ENCODE measurements at places on chromosomes 4 and X.

GRCh38 chr4:24794916-24795665 is at the start of gene SOD3:
Gene SOD3 (plus strand): TSS chr4:24795573. CDS start chr4:24799522, 3,949 bp downstream.
- DNase-seq: no peak

DNA sequence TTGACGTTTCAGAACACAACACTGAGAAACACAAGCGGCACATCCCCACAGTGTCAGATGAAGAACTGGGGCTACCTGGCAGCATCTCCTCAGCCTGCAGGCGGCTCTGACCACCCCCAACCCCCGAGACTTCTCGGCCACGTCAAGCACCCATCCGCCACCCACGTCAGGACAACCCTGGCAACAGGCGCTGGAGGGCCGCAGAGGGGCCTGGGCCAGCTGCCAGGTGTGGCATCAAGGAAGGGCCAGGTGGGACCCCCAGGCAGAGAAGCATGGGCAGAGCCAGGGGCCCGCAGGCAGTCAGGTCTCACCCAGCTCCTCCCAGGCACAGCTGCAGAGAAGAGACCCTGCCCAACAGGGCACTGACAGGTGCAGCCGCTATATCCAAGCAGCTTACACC is 22.3 kb downstream of the GAK start:
- DNase-seq: no peak

GRCh38 chr4:134668237-134668636 is 466.6 kb upstream of the PABPC4L start:
- no peak for DNase-seq

DNA sequence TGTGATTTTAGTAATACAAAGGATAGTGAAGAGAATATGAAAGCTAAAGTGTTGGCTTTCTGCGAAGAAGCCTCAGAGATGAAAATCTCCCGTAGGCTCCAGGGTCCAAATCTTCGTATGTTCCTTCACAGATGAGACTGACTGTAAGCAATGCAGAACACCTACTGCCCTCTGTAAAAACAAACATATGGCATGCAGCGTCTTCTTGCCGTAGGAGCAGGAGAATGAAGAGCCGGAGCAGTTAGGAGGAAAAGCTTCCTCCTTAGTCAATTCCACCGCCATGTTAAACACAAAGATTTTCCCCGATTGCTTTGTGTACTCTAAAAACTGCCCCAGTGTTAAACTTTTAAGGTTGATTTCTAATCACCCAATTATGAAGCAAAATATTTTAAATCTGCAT is 22.5 kb downstream of the RWDD4 start:
- no peak for DNase-seq

GRCh38 chr4:125735102-125735501 is 420.3 kb downstream of the FAT4 start:
- DNase-seq: no peak

GRCh38 chrX:135403374-135403773 is 18.4 kb upstream of the SMIM10L2A start:
- DNase-seq: no peak

DNA sequence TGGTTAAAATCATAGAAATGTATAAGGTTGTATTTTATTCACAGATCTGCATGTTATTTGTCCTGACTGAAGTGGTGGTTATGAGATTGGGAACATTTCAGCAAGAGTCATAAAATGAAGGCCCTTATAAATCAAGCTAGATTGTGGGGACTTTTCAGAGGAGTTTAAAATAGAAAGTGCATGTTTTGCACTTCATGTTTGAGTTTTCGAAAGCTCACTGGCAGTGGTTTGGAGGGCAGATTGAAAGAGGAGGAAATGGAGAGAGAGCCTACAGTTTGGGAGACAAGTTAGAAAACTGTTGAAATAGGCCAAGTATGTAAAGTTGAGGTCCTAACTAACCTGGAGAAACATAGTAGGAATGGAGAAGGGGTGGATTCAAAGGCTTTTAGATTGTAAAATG is 124.9 kb downstream of the KDM6A start:
- DNase-seq: no peak

DNA sequence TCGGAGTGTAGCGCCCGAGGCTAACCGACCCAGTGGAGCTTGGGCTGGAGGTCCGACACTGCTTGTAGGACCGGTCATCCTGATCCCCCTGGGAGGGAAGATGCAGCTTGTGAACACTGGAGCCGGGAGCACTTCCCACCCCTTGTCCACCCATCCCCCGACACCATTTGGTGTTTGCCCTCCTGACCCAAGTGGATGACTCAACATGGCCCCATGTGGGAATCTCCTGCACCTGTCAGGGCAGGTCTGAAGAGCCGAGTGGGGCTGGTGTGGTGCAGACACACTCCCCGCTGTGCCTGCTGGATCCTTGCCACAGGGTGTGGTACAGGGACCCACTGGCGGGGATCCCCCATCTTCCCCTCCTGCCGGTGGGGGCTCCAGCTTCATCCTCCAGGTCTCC is 90.0 kb upstream of the AFAP1 start:
- no peak for DNase-seq

- DNase-seq: no peak
Measured at GRCh38 chr4:26425953-26426352, 64.3 kb downstream of the CCKAR start.

DNA sequence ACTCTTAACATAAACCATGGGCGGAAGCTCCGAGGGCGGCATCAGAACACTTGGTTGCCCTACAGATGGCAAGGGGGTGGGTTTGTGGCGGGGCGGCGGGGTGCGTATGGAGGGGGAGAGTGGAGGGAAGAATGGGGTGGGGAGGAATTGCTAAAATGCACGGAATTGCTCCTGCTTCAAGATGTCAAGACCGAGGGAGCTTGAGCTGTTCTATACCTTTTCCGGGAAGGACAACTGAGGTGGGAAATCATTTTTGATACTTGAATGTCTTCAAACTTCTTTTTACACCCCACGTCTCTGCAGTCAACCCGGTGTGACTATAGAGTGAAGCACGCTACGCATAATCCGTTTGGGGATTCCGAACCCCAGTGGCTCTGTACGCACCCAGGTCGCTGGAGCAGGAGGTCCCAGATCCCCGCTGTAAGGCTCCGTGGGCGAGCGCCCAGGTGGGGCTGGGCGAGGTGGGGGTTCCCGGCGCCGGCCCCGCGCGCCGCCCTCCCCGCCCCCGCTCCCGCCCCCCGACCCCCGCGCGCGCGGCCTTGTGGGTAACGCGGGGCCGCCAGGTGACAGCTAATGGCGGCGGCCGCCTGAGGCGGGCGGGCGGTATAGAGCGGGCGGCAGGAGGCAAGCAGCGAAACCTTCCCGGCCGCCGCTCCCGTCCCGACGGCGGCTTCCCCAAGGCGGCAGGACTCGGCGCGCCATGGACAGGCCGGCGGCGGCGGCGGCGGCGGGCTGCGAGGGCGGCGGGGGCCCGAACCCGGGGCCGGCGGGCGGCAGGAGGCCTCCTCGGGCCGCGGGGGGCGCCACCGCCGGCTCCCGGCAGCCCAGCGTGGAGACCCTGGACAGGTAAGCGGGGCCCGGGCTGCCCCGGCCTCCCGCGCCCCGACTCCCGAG is at the start of gene MTMR1:
Gene MTMR1, plus strand, starts transcription at position 566 of the 894 bp plus-strand sequence. Its CDS starts 135 bp downstream, at position 701.
- DNase-seq: no peak

DNA sequence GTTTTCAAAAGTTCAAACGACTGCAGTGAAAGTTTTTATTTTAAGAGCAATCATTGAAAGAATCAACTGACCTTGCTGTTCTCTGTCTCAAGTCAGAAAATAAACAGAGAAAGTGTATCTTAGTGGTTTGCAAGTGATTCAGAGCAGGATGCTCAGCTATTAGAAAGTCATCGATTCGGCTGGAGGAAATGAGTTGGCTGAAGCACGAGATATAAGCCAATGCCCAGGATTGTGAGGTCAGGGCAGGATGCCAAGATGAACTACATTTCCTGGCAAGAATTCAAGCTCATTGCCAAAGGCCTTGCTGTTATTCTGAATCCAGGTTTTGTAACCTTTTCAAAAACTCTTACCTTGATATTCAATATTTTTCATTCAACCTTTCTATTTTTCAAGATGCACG is 541.4 kb upstream of the BOD1L1 start:
- no peak for DNase-seq

- no peak for DNase-seq
Measured at GRCh38 chrX:148574237-148574973, 74.0 kb downstream of the AFF2 start.

DNA sequence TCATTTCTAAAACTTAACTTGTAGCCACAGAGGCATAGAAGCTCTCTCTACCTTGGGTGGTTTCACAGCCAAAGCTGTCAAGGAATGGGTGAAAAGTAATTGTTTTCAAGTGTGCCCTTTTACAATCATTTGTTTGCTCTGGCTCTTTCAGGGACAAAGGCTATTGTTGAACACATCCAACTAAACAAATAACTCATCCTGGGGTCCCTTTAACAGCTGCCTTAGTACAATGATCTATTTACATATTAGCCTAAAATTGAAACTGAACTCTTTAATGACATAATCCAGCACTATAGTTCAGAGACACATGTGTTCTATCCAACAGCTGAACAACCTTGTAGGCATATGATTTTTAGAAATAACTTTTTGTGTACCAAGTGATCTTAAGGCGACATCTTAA is 3.7 kb downstream of the HHIP start:
- DNase-seq: no peak

- DNase-seq: no peak
Measured at GRCh38 chrX:19017271-19017670, 33.4 kb upstream of the PHKA2 start.

- DNase-seq: no peak
Measured at GRCh38 chr4:153438916-153439756, 27.0 kb upstream of the TMEM131L start.

- no peak for DNase-seq
Measured at GRCh38 chr4:53234669-53235068, 131.2 kb downstream of the SCFD2 start.

DNA sequence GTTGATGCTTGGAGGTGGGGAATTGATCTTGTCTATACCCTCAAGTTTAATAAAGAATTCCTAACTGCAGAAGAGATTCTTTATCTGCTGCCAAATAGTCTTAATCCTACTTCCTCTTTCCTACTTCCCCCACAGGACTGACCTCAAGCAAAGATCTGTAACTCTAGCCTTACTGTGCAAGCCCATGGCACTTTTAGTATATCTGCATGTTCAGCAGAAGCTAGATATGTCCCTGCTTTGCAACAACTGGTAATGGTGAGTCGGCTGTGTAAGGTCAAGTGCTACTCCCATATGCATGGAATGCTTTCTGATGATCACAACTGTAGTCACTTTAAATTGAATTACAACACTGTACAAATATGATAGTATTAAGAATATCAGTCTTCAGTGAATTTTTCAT is 26.3 kb upstream of the PDS5A start:
- DNase-seq: no peak

- DNase-seq: no peak
Measured at GRCh38 chr4:2093265-2093664, 34.1 kb downstream of the NAT8L start.

DNA sequence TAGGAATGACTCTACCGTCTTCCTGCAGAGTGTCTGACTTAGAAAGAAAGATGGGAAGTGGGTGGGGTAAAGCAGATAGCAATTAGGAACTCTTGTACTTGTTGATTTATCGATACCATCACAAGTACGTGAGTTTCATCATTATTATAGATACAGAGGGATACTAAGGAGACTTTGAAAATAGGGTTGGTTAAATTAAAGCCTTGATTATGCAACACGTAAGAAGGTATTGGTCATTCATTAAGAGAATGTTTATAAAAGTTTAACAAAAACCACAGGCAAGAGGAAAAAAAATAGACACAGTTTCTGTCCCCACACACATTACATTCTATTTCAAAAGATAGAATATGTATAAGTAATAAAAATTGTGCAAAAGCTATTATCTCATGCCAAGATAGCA is 65.9 kb upstream of the UGT2B7 start:
- no peak for DNase-seq

GRCh38 chr4:98222306-98222705 is 38.9 kb upstream of the RAP1GDS1 start:
- no peak for DNase-seq

DNA sequence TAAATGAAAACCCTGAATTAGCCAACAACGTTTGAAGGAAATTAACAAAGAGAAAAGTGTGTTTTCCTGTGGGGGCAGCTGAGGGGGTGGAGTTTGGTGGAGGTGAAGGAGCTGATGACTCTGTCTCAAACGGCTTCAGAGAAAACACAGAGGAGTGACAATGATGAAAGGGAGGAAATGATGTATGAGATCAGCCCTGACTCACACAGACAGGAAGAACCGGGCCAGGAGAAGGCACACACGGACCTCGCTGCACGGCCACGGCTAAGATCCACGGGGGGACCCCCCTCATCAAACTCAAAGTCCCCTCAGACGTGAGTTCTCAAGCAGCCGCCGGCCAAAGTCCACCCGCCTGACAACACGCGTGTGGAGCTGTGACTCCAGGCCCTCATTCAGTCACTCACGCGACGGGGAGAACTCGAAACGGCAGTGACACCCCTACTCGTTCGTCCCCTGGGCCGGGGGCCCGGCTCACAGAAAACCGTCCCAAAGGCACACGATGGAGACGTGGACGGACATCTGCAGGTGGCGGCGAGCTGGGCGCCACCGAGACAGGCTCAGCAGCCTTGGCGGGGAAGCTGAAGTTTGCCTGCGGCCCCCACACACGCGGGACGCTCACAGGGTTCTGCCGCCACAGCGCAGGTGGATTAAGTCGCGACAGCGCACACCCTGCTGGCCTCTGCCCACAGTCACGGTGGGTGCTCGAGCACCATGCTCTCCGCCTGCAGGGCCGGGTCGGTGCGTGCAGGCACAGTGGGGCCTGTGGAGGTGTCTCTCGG is 28.8 kb downstream of the PPP2R3B start:
- DNase-seq: peak; percentile 26

DNA sequence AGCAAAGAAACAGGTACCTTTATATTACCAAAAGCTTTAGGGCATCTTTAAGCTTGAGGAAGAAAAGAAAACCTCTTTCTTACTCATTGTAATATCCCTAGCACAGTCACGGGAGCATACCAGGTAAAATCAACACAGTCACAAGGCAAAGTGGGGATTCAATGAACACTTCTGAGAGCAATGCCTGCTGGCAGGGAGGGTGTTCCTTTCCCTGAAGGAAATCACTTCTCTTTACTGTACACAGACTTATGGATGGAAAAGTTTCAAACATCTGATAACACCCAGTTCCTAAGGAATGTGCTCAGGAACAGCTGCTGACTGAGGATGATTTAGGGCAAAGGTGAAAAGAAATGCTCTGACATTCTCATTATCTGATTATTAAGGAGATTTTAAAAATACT is 94.8 kb downstream of the MAML3 start:
- no peak for DNase-seq

- DNase-seq: no peak
Measured at GRCh38 chrX:38879631-38880220, 78.5 kb downstream of the MID1IP1 start.

- DNase-seq: no peak
Measured at GRCh38 chr4:116878280-116878679, 207.1 kb downstream of the TRAM1L1 start.
